Substantia nigra (tissue), 51 donors: ENCODE measurements at places on chromosomes 3 and 15.

- no peak for DNase-seq
Measured at GRCh38 chr15:42118650-42119445, 24.5 kb upstream of the PLA2G4D start.

GRCh38 chr15:45386420-45386819, 8.1 kb upstream of the GATM start:
- peak; percentile 65 for DNase-seq

- peak; percentile 78 for DNase-seq
Measured at GRCh38 chr15:38252481-38253350, at the start of gene SPRED1. Gene SPRED1, plus strand, starts transcription at chr15:38252836. Its CDS starts 350 bp downstream, at chr15:38253186.

- DNase-seq, result no peak
Measured at GRCh38 chr15:29343229-29343628, 73.6 kb upstream of the NSMCE3 start.

GRCh38 chr3:179731544-179731943, 78.7 kb downstream of the USP13 start:
- no peak for DNase-seq
